ENCODE measurements at places on chromosomes 2 and 18.

DNA sequence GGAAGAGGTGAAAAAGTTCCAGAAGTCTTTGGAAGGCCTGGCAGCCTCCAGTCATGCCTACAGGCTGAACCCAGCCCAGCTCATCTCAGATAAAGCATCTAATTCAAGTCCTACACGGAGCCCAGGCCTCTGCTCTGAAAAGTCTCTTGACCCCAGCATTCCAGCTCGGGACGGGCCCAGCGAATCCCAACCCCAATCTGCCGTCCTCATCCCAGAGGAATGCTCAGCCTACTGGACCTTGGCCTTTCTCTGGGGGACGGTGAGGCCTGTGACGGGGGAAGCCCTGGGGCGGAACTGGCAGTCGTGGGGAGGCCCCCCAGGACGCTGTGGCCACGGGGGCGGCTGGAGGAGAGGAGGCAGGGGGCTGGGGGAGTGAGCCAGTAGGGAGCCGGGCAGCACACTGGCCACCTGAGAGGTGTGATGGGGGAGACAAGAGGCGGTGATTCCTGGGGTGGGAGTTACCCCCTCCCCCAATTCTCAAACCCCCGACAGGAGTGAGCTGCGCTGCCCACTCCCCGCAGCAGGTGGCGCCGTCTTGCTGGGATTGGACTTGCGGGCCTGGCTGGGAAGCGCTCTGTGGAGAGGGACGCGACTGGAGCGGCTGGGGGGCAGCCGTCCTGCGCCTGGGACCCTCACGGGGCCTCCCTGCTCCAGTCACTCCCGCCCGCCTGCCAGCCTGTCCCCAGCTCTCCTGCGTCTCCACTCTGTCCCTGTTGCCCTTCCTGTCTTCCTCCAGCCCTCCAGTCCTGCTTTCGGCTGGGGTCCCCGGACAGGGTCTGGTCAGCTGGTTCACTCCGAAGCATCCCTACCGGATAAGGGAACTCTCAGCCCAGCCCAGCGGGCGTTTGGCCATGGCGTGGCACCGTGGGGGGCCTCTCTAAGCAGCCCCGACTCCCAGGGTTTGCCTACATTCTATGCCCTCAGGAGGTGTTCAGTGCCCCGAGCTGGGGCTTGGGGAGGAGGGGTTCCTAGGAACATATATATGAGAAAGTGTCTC, 182.6 kb upstream of the HAAO start:
- DNase-seq = no peak

DNA sequence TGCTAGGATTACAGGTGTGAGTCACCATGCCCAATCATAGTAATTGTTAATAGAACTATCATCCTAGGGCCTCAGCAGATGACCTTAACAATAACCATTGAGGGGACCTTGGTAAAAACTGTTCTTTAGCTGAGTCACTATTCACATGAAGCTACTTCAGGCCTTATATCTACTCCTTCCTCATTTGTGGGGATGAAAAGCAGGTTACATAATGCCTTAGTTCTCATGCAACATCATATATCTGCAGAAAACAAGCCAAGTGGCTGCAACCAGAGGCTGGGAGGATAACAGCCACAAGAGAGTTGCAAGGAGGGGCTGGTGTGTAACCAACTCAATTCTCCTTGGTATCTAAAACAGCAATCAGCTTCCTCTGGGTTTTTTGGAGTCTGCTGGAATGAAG, 445.4 kb downstream of the NBAS start:
- DNase-seq = no peak

DNA sequence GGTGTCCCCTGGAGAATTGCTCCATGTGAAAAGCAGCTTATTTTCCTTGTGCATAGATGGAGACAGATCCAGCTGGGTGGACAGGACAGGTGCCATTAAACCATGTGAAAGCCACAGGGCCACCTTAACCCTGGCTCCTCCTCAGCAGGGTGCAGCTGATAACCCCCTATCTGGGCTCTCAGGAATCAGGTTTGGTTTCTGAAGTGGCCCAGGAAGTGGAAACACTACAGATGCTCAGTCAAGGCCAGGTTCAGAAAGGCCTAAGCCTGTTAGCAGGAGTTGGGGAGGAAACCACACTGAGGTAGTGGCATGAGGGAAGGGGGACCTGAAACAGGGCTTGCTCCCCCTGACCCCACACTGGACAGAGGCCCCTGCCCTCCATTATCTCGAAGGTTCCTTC, 217.0 kb downstream of the SPP2 start:
- no peak for DNase-seq

DNA sequence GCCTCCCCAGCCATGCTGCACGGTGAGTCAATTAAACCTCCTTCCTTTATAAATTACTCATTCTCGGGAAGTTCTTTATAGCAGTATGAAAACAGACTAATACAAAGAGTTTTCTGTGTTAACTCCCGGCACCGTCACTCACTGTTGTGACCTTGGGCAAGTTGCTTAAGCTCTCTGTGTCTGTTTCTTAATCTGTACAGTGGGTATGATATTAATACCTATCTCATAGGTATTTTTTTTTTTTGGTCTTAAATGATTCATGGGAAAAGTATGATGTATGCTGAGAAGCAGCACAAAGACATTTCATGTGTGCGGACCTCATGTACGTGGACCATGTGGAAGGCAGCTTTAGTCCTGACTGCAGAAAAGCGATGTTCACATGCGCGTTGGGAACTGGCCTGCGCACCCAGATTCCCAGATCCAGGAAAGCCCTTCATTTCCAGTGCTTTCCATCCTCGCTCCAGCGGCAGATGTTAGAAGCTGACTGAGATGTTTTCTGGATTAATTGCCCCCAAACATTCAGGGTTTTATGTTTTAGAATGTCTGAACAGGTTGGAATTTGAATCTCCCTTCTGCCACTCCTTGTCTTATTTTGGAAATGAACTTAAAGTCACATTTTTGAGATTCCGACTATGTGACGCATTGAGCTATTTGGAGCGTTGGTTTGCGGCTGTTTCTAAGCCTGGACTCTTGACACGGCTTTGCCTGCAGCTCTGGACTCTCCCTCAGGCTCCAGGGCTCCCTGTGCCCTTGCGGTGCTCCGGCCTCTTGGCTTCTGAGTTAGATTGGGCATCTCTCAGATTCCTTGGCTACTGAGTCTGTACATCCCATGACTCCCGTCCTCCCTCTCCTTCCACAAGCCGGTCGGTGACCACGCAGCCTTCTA, 61.4 kb downstream of the SLC4A3 start:
- DNase-seq = no peak

DNA sequence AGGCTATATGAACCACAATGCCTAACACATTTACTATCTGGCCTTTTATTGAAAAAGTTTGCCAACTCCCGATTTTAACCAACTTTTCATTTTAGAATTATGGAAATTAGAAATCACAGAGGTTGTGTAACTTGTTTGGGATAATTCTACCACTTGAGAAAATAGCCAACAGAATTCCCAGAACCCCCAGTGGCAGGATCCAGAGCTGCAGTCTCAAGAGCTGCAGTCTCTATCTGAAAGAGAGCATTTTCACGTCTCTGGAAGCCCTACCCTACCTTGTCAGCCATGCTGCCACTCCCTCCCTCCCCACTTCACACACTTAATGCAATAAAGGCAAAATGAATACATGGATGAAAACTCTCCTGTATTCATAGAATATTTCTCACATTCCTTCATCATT, 23.4 kb upstream of the TSPYL6 start:
- DNase-seq = no peak

DNA sequence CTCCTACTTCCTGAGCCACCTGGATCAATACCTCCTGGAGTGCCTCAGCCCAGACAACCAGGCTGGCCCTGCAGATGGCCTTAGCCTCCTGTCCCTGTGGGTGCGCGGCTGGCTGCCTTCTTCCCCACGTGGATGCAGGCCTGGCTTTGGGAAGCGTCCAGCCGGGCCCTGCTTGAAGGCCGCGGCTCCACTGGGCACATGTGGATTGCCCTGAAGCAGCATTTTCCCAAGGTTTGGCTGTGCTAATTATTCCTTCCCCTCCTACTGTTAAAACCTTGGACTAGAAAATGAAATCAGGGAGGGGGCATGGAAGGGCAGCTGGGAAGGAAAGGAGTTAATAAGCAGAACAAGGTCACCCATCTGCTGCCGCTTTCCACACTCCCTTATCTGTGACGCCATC, 143.0 kb upstream of the GATA6 start:
- DNase-seq = no peak

DNA sequence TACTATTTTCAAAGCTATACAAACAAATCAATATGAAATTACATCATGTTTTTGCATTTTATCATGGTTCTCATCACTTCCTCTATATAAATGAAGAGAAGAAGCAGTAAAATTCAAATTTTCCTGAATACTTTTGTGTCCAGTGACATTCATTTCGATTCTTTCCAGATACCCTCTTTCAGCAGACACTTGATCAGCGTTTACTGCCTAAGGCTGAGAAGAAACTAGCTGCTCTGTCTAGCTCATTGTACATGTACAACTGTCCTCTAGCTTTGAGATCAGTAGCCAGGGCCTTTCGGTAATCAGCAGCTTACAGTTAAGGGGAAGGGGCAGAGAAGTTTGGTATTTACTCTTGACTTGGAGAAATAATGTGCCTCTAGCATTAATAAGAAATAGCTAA, 4.8 kb downstream of the VRK2 start:
- DNase-seq = no peak

DNA sequence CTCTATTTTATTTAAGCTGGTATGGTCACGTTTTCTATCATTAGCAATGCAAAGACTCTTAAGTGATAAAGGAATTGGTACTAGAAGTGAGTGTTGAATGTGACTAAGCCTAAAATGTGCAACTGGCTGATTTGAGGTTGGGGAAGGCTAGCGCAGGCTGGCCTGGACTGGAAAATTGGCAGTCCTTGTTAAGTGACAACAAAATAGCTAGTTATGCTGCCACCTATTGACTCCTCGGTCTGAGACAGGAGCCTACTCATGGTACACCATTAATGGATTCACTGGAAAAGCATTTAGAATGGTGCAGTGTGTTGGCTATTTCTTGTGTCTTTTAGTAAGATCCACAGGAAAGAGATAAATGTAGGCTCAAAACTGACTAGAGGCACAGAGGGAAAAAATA, 5.7 kb upstream of the WIPF1 start:
- DNase-seq = no peak

GRCh38 chr2:164877169-164877568, 35.5 kb upstream of the COBLL1 start:
- DNase-seq = no peak

DNA sequence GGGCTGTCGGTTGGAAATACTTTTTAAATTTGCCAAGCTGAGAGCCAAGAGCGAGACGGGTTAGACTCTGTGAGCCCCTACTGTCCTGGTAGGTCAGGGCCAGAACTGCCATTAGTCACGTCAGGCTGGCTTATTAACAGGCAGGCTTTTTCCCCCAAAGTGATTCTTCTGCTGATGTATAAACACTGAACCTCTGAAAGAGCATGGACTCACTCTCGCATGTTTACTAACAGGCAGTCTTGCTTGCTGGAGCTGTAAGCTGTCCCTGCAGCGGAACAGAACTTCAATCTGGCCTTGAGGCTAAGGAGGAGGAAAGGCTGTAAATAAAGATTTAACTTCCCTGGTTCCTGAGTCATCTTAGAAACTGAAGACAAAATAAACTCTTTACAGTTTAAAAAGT, 288.4 kb downstream of the PIEZO2 start:
- DNase-seq = no peak

DNA sequence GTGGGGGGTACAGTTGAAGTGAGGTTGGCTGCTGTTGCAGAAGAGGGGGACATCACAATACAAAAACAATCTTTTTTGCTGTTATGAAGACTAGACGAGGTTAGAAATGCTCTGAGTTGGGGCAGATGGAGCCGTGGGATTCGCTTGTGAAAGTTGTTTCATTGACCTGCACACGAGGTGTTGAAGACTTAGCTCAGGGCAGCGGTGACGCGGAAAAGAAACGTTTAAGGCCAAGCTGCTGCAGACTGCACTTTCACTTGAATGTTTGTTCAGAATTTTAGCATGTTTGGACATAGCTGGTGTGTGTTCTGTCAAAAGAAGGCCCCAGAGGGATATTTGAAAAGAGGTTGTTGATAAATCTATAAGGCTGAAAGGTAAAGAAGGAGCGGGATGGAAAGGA, 46.3 kb downstream of the MTCL1 start:
- no peak for DNase-seq

- DNase-seq = no peak
Observed at GRCh38 chr2:222797261-222797660, 63.6 kb upstream of the ACSL3 start.

- DNase-seq = no peak
Observed at GRCh38 chr2:102442967-102443828, 20.2 kb downstream of the IL18RAP start.

DNA sequence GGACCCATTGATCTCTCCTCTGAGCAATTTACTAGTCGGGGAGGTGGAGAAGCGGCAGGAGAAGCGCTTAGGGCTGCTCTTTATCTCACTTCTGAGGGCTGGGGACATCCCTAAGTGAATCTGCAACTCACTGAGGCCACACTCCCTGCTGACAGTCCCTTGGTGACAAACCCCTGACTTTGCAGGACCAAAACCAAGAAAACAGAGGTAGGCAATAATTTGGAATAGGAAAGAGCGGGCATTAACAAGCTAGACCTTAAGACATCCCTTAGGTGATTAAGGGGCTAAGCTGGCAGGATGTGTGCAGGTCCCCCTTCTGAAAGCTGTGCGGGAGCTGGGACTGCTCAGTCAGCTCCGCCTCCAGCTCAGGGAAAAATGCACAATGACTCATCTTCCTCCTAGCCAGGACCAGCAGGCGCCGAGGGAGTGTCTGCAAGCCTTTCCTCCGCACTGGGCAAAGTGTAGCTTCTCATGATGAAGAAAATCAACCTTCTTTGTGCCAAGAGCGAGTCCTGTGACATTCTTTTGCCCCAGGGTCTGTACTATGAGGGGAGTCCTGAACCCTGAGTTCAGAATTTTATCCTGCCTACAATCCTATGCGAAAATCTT, 63.3 kb downstream of the BOD1L2 start:
- DNase-seq = no peak

DNA sequence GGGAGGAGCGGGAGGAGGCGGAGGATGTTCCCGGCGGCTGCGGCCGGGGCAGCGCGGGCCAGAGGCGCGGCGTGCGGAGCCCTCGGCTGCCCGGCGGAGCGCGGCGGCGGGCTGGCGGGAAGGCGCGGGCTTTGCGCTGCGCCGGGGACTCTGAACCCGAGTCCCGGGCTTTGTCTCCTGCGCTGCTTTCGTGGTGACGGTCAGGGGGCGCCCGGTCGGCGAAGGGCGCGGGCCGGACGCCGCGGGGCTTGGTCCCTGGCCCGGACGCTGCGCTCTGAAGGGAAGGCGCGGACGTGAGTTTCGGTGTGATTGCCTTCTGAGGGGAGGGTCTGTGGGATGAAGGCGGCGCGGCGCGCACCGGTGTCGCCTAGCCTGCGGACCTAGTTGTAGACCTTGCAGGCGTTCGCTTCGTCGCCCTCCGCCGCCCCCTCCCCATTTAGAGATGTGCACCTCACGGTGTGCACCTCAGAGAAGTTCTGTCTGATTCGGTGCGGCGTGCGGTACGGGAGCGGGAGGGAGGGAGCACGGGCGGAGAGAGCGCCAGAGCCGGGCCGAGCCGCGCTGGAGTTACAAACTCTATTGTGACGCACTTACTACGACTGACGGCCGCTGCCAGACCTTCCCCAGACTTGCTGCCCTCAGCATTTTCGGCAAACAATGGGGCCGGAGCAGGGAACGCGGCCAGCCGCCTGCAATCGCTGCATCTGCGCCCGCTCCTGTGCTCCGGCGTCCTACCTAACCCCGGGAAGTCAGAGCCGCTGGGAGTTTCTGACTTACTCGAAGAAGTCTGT, 2.1 kb downstream of the BCL2L11 start:
- DNase-seq = no peak

All from esophagus squamous epithelium (tissue), 5 donors.